ENCODE measurements at places on chromosomes 1 and 21.
A peak's percentile ranks its signal among the peaks of the same experiment; 100 is the strongest.

DNA sequence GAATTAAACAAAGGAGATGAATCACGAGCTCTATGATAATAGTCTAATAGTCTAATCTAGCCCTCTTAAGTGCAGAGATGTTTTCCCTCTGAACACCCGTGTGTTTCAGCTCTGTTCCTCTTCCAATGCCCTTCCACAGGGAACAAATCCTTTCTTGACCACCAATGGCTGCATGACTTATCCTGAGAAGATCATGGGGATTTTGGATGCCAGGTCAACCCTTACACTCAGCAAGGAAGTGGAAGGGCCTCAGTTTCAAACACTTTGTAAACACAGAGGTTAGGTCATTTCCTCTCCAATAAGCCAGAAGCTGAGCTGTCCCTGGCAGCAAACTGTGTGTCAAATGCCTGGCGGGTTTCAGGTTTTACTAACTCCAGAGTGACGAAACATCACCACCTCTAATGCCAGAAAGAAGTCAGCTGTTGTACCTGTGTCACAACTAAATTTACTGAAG, 200.0 kb downstream of the GABPA start:
- DNase-seq = peak; percentile 25

GRCh38 chr1:22055463-22055862, 3.0 kb downstream of the CDC42 start:
- DNase-seq = no peak

- DNase-seq = no peak
Measured at GRCh38 chr1:40699787-40700186, 8.3 kb downstream of the NFYC start.

- DNase-seq = no peak
Measured at GRCh38 chr1:33039840-33040239, 3.2 kb upstream of the AK2 start.

DNA sequence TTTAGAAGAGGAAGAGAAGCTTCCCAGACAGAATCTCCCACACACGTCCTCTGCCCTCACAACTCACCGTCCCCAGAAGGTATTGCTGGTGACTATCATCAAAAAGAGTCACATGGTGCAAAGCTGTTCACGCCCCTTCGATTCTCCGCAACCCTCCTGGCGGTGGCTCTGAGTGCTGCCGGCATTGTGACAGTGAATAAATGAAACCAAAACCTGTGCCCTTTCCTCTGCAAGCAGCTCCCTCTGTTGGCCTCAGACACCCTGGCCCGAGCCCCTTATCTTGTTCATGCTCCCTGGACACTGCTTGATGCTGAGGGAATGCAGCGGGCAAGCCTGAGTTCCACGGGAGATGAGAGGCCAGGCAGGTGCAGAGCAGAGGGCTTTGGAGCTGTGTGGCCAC, 510.3 kb downstream of the NPHP4 start:
- DNase-seq = no peak

DNA sequence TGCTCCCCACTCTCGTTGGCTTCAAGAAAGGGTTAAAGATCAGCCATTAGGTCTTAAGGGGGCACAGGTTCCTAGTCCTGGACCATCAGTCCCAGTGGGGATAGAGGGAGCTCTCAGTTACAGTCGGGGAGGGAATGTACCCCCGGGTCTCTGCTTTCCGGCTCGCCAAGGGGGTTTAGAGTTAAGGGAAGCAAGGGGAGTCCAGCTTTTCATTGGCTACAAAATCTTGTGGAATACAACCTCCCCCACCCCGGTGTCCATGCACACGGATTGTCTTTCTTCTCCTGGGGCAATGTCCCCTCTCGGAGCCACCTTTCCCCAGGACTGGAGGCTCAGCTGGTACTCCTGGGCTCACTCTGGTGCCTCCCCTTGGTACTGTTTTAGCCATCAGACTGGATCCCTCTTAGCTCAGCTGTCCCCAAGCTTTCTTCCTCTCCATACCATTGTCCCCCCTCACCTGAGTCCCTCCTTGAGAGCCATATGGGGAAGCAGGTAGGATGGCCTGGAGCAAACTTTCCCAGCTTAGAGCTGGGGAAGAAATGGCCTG, at the start of gene A3GALT2:
Gene A3GALT2 (minus strand): TSS at position 480 of the 547 bp plus-strand sequence. CDS start 0 bp downstream, at position 480.
- DNase-seq = no peak
